SK-N-MC (cell line): ENCODE measurements at places on chromosomes 2 and 18.

GRCh38 chr2:66577321-66578053, 142.6 kb downstream of the MEIS1 start:
- no peak for DNase-seq

DNA sequence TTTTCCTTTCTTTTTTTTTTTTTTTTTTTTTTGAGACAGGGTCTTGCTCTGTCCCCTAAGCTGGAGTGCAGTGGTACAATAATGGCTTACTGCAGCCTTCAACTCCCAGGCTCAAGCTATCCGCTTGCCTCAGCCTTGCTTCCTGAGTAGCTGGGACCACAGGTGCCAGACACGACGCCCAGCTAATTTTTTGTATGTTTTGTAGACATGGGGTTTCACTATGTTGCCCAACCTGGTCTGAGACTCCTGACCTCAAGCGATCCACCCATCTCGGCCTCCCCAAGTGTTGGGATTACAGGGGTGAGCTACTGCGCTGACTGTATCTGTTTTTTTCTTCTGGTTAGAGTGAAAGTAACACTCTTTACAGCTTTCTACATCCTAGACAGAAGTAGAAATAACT, 240.3 kb upstream of the FBXO11 start:
- DNase-seq: no peak

DNA sequence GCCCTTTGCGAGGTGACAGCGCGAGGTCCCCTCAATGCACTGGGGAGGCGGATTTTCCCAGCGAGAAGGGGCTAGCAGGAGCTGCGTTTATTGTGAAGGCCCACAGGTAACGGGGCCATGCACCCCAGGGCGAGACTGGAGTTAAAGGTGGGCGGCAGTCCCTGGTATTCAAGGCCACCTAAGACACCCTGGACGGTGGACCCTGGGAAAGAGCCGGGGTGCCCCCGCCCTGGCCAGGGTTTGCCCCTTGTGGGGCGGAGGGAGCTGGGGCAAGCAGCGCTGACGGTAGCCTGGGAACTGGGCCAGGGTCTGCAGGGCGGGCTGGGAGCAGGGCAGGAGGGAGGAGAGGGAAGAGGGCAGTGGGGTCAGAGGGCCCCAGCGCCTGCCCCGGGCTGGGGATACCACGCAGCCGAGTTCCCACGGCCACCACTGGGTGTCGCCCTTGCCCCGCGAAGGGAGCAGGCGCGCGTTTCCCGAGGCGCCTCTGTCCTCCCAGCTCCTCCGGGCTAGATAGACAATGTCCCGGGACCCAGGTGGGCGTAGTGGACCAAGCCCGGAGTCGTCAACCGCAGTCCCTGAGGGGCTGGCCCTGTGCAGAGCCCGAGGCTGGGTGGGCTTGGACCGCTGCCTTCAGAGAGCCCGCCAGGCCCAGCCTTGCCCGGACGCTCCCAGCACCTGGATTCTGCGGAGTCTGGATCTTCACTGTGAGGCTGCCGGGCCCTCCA, 80.2 kb downstream of the SMAD4 start:
- DNase-seq: no peak

GRCh38 chr2:234919711-234920110, 32.1 kb upstream of the SH3BP4 start:
- DNase-seq: no peak

DNA sequence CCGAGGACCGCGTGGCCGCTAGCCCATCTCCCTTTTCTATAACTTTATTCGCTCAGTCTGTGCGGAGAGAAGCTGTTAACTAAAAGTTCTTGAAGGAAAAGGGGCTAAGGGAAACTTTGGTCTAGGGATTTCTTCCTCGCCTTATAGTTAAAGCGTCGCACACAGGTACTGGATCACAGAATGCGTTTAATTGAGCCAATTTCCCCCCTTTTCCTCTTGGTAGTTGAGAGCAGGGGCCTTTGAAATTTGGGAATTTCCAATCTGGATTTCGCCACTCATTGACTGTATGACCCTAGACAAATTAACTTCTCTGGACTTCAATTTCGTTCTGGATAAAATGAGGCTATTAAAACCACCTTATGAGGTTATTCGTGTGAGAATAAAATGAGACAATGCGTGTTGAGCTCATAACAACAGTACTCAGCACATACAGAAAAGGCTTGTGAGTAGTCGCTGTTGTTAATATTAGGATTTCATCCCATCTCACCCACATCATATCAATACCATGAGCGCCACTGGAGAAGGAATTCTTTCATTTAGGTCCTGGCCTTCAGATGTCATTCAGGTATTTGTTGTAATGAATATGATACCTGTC, 763 bp upstream of the OLA1 start:
- DNase-seq: no peak

DNA sequence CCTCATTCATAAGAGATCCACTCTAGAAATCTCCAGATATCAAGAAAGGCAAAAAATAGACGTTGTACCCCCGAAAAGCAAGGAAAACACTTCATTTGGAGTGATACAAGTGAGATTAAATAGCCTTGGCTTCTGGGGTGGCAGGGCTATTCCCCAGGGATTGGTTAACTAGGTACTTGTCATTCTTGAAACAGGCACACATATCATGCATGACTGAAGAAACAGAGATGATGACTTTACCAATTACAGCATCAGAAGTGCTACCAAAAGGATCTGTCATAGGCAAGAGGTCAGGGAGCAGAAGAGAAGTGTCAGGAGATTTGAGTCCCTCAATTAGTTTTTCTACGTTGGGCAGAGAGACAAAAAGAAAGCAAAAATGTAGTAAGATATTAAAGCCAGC, 45.2 kb upstream of the NFU1 start:
- DNase-seq: no peak

DNA sequence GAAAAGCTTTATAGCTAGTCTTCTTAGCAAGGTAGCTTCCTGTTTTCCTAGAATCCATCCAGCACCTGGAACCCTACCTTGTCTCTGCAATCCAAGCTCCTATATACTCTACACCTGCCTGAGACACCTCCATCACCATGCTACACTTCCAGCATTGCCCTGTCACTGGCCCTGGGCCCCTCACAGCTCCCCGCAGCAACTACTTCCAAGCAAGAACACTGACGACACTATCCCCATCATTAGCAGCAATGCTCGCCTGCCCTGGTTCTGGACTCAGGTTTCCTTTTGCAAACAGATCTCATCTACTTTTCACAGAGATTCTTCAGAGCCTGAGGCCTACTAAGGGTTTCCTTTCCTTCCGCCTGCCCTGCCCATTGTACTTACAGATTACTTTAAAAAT, 121.1 kb downstream of the DTNB start:
- no peak for DNase-seq

DNA sequence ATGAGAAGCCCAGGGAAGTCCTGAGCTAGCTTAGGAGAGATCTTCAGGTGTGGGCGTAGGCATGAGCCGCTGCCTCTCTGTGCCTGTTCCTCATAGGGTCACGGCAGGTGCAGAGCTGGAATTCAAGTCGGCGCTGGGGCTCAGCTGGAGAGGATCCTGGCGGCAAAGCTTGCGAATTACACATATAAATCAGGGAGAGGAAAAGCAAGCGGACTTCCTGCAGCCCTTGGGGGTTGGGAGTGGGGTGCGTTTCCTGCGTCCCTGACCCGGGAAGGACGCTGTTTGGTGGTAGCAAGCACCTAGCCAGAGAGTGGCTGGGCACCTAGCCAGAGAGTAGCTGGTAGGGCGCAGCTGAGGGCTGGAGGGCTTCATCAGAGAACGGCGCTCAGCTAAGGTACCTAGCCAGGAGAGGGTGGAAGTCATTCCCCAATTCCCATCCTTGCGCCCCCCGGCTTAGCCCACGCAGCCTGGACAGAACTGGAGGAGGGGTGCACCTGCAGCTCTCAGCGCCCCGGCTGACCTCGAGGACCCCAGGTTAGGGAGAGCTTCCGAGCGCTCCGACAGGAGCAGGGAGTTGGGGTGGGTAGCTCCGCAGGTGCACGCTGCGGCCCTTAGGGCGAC, 459 bp upstream of the EFR3B start:
- no peak for DNase-seq

DNA sequence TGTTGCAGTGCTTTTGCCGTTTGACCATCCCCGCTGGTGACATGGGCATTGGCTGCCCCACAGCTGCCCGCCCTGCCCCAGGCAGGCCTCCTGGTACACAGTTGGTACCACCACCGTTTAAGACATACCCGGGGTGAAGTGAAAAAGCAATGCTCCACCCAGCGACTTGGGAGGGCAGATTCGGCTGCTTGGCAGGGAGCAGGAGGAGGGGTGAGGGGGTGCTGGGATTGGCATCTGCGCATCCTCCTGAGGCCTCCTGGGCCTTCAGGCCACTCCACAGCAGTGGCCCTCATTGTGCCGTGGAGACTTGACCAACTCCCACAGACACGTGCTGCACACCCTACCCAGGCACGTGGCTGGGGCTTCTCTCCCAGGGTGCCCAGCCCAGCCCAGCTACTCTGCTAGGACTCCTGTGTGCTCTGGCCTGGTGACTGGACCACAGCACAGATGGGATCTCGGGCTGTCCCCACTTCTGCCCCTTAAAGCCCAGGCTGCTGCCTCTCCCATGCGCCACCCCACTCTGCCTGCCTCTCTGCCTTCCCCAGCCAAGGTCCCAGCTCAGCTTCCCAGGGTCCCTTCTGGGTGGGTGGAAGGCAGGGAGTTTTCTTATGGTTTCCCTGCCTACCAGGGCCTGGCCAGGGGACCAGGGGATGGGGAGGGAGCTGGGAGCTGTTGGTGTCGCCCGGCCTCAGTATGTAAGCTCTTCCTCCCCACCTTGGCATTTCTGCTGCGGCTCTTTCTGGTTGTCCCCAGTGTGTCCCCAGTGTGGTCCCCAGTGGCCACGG, 157.0 kb upstream of the HS6ST1 start:
- no peak for DNase-seq

DNA sequence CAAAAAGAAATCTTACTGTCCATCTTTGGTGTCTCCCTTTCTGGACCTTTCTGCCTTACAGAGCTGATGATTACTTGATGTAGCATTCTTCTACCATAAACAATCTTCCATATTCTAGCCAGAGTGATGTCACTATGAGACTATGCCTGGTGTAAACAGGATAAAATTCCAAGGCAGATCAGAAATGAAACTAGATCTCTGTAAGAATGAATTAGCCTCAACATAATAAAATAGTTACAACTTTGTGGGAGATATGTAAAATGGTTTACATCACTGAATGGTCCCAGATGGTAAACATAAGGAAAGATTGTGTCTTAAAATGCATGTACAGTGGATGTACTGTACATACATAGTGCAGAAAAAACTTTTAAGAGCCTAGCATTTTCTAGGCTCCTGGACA, 112.3 kb upstream of the ZNF521 start:
- DNase-seq: no peak

- DNase-seq: no peak
Observed at GRCh38 chr18:2978661-2979106, 34.3 kb downstream of the LPIN2 start.

GRCh38 chr2:218805627-218806026, 23.7 kb downstream of the CYP27A1 start:
- peak; percentile 51 for DNase-seq

GRCh38 chr18:59061914-59062642, 77.6 kb upstream of the SEC11C start:
- DNase-seq: no peak

- no peak for DNase-seq
Observed at GRCh38 chr2:109489296-109489695, 124.5 kb downstream of the SEPTIN10 start.

- no peak for DNase-seq
Observed at GRCh38 chr2:37671009-37671815, at the start of gene CDC42EP3. Gene CDC42EP3 (minus strand): TSS chr2:37671642. CDS start chr2:37646587, 25,055 bp downstream.

GRCh38 chr2:199607914-199608313, 150.2 kb upstream of the SATB2 start:
- DNase-seq: no peak

- no peak for DNase-seq
Observed at GRCh38 chr18:54736981-54737380, 91.3 kb upstream of the RAB27B start.

GRCh38 chr18:64966667-64967066, 784.1 kb upstream of the CDH7 start:
- DNase-seq: no peak

- no peak for DNase-seq
Observed at GRCh38 chr2:233705911-233706506, 6.7 kb upstream of the UGT1A5 start.

DNA sequence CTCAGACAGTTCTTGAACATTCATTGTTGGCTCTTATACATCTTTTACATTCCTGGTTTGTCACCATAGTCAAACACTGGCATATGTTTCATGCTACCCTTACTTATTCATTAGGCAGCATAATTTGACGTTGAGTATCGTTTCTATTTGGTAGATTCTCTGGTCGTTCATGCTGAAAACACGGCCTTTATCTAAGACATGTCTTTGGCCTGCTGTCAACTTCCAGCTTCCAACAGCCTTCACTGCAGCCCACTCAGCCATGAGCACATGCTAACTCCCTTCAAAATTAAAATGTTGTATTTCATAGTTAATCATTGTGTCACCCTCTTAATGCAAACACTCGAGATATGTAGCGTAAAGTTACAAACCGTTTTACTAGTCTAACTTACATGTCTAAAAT, 493.0 kb upstream of the NRP2 start:
- DNase-seq: no peak

- no peak for DNase-seq
Observed at GRCh38 chr2:40451918-40452605, at the start of gene SLC8A1. Gene SLC8A1 (minus strand): TSS chr2:40452090.

GRCh38 chr2:51213826-51214225, 181.9 kb upstream of the NRXN1 start:
- DNase-seq: no peak

- DNase-seq: no peak
Observed at GRCh38 chr2:56770490-56770889, 586.7 kb downstream of the CCDC85A start.

DNA sequence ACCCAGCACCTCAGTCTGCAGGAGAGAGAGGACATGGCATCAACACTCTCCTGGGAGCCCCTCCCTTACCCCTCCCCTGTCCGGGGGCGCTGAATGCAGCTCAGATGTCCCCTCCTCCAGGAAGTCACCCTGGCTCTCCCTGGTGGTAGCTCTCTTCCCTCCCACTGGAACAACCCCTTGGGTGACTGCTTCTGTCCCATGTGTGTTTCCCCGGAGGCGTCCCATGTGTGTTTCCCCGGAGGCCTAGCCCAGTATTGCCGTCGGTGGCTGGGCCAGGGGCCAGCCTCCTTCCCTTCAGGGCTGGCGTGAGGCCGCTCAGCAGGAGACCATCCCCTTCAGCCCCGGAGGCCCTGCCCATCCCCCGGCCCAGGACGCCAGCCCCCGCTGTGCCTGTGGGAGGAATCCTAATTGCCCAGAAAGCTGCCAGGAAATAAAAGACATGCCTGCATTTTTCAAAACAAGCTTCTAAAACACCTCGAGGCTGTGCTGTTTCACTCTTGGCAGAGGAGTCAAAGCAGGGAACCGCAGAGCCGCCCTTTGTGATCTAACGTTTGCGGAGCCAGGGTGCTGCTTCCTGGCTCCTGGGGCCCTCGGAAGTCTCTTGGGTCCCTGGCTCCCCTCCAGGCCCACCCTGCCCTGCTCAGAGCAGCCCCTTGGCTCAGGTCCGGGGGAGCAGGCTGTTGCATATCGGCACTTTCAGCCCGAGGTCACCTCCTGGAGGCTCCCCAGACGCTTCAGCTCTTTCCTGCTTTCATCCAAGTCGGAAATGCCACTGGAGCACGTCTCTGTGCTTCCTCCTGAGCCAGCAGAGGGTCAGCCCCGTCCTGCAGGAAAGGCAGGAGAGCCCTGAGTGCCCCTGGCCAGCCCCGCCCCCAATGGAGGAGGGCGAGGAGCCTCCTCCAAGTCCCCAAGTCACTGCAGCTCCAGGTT, 11.4 kb downstream of the SNED1 start:
- DNase-seq: peak; percentile 89

- DNase-seq: no peak
Observed at GRCh38 chr2:186570604-186571003, 19.3 kb upstream of the ITGAV start.

- no peak for DNase-seq
Observed at GRCh38 chr18:49747876-49748275, 65.5 kb downstream of the ACAA2 start.
